ENCODE measurements at places on chromosomes 12 and 14.
A peak's percentile ranks its signal among the peaks of the same experiment; 100 is the strongest.

DNA sequence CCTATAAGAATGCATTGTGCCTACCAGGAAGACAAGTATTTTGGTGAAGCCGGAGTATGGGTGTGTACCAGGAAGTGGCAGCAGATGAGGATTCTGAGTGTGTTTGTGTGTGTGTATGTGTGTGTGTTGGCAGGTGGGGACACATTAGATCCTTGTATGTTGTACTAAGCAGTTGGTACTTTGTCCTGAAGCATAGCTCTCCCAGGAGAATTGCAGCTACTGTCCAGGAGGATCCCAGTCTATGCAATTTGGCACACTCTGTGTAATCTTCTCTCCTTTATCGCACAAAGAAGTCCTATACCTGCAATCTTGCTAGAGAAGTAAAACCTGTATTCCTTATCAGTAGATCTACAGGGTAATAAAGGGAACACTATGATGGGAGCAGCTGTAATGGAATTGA, 276.5 kb downstream of the PAWR start:
- no peak for DNase-seq

GRCh38 chr14:93049315-93049714, 66.4 kb downstream of the ITPK1 start:
- DNase-seq: no peak

DNA sequence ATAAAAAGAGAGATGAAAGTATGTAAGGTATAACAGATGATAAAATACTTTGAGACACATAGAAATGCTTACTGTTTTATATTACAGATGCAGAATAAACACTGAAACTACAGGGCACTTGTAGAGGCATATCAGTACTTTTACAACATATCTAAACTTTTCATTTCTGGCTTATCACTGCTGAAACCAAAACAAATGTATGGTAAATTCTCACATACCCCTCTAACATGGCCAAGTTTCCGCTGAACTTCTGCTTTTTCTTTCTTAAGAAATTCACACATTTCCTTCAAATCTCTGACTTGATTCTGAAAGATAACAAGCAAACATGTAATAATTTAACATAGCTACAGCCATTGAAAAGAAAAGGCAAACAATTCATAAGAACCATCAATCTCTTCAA, 33.3 kb upstream of the C12orf50 start:
- DNase-seq: no peak

GRCh38 chr14:20489093-20489994, 16.0 kb upstream of the RNASE10 start:
- no peak for DNase-seq

GRCh38 chr12:116303929-116304328, 26.4 kb upstream of the MED13L start:
- no peak for DNase-seq

DNA sequence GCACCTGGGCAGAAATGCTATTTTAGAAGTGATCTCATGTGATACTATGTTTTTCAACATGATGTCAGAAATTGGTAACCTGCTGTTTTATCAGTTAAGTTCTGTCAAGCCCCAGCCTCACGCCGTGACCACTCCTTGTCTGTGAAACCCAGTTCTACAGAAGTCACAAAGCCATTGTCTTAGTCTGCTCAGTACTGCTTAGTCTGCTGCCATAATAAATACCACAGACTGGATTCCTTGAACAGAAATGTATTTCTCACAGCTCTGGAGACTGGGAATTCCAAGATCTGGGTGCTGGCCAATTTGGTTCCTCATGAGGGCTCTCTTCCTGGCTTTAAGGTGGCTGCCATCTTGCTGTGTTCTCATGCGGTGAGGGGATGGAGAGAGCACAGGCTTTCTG, 176.9 kb downstream of the PRKCH start:
- no peak for DNase-seq

DNA sequence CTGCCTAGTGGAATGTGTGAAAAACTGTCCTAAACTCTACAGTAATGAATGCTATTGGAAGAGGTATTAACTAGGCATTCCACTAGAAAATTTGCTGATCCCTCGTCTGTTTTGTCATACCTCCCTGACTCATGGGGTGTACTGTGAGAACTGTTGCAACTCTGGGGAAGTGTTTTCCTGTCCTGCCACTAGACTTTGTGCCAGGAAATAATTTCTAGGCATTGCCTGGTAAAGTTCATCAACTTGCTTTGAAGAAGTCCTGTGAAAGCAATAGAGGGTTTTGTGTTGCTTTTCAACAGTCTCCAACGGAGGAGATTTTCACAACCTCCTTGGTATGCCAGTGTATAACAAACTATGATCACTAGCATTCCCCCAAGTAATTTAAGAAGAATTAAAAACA, 139.9 kb downstream of the AKAP6 start:
- DNase-seq: no peak

DNA sequence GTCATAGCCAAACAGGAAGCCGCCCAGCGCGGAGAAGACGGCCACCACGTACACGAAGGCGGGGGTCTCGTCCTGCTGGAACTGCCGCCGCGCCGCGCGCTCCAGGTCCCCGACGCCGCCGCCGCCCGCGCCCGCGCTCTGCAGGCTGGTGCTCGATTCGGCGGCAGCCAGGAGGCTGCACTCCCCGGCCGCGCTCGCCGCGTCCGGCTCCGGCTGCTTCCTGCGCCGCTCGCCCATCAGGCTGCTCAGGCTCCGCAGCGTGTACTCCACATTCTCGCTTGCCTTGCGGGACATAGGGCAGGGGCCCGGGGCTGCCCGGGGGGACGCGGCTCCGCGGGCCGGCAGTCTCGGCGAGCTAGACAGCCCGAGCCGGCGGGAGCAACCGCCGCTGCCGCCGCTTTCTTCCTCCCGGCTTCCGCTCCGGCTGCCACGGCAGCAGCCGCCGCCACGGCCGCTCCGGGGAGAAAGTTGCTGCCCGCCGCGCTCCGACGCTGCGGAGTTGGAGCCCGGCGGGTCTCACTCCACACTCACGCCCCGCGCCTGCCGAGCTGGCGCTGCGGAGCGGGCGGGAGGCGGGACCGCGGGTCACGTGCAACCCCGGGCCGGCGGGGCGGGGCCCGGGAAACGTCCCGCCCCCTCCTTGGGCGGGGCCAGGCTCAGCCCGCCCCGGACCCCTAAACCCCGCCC, at the start of gene SLC2A13:
Gene SLC2A13 (minus strand): TSS at position 567 of the 687 bp plus-strand sequence. CDS start 273 bp downstream, at position 294.
- peak; percentile 96 for DNase-seq

- DNase-seq: no peak
These were observed 33.2 kb downstream of the PIGH start for GRCh38 chr14:67566908-67567307.

DNA sequence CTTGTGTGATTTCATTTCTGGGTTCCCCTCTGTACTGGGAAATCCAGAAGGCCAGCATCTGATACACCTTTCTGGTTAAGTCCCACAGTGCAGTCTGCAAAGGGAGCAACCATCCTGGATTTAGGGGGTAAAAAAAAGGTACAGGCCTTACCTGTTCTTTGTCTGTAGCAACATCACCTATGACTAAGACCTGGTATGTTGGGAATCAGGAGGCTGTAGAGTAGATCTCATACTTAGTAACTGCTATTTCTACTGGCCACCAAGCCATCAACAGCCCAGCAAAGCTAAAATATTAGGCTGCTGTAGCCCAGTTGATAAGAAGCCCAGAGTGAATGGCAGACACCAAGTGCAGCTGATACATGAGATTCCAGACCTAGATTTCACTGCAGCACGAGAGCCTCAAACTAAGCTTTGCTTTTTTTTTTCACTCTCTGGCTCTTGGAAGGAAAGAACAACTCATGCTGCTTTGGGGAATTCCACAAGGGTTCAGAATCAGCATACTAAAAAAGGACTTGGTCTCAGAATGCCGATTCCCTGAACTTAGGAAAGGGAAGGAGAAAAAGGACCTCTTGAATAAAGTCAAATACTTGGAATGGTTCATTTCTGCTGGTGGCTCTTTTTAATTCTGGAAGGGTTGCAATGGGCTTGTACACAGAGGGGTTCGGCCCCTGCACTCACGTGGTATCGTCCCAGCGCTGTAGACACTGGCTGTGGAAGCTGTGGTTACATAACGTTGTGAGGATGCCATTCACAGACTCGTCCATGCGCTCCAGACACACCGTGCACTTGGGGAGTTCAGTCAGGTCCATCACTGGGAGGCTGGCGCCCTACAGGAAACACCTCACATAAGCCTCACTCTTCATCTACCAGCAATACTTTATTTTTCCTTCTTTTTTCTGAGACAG, 20.5 kb downstream of the BRAP start:
- no peak for DNase-seq

GRCh38 chr14:68111097-68111852, 291.7 kb downstream of the RAD51B start:
- no peak for DNase-seq

- no peak for DNase-seq
These were observed 499 bp upstream of the GXYLT1 start for GRCh38 chr12:42145197-42145549.

GRCh38 chr12:6461401-6462233, 8.9 kb downstream of the VAMP1 start:
- DNase-seq: no peak

- DNase-seq: no peak
These were observed 98.6 kb downstream of the TPH2 start for GRCh38 chr12:72037006-72037795.

GRCh38 chr14:35696119-35696518, 113.0 kb downstream of the RALGAPA1 start:
- no peak for DNase-seq

DNA sequence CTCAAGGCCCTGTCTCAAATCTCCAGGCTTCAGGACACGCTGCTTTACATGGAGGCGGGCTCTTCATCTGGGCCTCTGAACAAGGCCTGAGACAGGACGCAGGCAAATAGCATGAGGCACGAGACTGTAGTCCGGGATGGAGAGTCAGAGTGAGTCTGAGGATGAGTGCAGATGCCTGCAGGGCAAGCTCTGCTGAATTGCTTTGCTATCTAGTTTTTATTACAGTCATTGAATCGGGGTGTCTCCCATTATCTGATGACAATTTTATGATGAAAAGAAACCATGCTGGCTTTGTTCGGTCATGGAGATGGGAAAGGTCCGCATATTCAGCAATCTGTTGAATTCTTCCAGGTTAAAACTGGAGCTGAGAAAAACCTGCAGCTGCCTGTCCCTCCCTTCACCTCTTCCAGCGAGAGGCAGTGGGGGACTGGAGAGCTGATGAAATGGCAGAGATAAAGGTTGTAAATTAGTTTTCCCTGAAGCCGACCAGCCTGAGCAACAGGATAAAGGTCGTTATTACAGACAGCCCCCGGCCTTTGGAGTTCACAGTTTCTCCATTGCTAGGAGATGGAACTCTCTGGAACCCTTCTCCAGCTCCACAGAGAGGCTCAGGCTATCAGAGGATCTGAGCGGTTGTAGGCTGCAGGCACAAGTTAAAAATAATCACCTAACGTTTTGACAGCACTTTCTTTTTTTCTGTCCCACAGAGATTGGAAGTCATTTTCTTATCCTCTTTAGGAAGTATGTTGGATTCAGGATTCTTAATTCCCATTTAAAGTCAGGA, 1.3 kb upstream of the ADGRD1 start:
- no peak for DNase-seq

- DNase-seq: no peak
These were observed 11.3 kb downstream of the NCOR2 start for GRCh38 chr12:124556074-124556466.

GRCh38 chr12:103495469-103496456, at the start of gene C12orf42:
Gene C12orf42 (minus strand): TSS chr12:103495968. CDS start chr12:103478426, 17,542 bp downstream.
- DNase-seq: no peak

- no peak for DNase-seq
These were observed 137.4 kb downstream of the GRIP1 start for GRCh38 chr12:66541426-66541825.

DNA sequence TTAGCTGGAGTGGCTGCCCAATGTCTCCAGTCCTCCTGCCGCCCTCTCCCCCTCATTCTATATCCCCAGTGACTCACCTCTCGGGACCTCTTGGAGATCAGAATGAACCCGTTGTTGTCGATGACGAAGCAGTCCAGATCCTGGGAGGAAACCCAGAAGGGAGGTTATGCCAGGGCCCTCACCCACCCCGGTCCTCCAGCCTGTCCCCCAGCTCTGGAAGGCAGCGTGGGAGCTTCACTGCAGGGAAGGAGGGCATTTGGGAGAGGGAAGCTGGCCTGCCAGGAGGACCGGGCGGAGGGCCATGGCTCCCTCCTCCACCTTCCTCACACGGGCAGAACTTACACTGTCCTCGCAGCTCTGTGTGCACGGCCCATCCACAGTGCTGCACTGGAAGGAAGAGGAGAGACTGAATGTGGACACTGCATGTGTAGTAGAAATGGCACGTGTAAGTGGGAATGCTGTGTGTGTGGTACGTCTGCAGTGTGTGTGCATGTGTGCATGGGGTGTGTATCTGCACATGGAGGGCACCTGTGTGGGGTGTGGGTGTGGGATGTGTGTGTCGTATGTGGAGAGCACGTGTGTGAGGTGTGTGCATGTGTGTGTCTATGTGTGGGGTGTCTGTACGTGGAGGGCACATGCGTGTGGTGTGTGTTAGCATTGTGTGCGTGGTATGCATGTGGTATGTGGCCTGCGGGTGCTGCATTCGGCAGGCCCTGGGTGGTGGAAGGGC, 10.0 kb upstream of the LRTM2 start:
- no peak for DNase-seq

GRCh38 chr12:102971227-102971626, 13.8 kb downstream of the ASCL1 start:
- DNase-seq: no peak

GRCh38 chr14:76706811-76707210, 54.5 kb upstream of the VASH1 start:
- no peak for DNase-seq

- no peak for DNase-seq
These were observed 36.7 kb upstream of the TMEM233 start for GRCh38 chr12:119556854-119557253.

- no peak for DNase-seq
These were observed 158.0 kb downstream of the CAPZA3 start for GRCh38 chr12:18895946-18896345.

DNA sequence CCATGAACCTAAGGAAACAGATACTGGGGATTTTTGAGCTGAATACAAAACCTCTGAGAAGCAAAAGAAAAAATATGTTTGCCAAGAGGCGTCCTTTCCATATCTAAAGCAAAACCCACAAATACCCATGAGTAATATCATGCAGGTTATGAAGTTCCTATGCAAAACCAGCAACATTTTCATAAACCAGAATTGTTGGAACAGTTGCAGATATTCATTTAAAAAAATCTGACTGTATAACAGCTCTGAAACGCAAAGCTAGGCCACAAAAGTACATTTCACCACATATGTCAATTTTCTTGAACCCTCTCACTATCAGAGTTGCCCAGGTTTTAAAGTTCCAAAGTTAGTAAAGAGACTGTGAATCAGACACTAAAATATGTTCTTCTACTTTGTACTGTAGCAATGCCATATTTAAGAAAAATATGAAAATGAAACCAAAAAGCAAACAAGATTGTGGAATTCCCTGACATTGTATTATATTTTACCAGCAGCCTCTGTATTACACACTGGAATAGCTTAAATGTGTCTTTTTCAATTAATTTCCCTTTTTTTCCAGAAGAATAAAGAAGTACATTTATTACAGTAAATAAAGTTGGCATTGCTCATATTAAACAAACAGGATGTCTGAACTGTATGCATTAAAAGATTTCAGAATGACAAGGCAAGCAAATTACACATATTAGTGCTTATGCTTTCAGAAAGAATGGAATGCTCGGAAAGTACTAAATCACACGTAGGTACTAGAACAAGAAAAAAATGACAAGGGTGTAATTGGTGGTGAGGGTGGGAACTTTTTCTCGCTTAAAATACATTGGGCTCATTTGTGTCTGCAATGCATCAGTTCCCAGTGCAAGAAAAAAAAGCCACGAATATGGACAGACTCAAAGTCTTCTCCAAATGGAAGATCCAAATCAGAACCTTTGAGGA, 33.6 kb upstream of the HIF1A start:
- no peak for DNase-seq

GRCh38 chr12:124053851-124054250, 80.8 kb downstream of the ZNF664 start:
- no peak for DNase-seq

- DNase-seq: no peak
These were observed 75.8 kb downstream of the C12orf50 start for GRCh38 chr12:87953256-87953860.
